ENCODE measurements at places on chromosomes 11 and 22.

DNA sequence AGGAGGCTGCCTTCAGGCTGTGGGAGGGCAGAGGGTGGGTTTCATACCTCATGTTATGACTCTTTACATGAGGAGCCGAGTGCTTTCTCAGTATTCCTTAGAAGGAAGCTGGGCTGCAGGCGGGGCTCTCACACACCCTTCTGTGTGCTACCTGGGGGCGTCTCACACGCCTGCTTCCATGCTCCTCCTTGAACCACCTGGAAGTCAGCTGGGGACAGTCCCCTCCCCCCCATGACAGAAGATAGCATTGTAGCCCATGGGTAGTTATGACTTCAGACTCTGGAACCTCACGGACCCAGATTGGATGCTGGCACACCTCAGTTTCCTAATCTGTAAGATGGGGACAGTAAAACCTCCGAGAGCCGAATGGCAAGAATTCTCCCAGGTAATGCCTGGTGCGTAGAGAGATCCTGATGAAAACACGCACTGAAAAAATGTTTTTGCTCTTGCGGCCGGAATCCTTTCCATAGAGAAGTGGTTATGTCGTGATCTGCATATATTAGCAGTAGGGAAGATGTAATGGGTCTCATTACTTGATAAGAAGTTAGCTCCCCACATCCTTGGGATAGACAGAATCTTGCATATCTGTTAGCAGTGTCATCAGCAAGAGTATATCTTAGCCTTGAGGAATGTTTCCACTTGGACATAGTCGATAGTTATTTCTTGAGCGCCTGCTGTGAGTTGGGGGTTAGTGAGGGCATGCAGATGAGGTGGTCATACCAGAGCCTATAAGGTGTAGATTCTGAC lies 4.9 kb downstream of the DAGLA start:
- no peak for DNase-seq

- DNase-seq, result no peak
Measured at GRCh38 chr11:96396637-96397036, 6.8 kb downstream of the JRKL start.

- no peak for DNase-seq
Measured at GRCh38 chr11:29024386-29024785, 916.2 kb downstream of the METTL15 start.

DNA sequence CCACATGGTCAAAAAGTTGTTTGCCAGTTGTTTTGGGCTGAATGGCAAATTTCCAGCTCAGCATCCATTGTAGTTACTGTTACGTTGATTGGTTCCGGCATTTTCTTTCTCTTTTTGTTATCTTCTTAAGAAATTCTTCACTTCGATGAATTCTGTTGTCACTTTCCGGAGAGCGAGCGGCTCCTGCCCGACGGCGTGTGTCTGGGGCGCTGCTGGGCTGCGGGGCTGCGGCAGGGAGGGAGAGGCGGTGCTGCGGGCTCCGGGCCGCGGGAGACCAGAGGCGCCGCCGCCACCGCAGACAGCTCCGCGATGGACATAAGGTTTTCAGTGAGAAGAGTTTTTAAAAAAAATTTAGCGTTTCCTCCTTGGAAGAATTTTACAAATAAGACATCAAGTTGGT lies 117.4 kb downstream of the RRM1 start:
- DNase-seq, result no peak

DNA sequence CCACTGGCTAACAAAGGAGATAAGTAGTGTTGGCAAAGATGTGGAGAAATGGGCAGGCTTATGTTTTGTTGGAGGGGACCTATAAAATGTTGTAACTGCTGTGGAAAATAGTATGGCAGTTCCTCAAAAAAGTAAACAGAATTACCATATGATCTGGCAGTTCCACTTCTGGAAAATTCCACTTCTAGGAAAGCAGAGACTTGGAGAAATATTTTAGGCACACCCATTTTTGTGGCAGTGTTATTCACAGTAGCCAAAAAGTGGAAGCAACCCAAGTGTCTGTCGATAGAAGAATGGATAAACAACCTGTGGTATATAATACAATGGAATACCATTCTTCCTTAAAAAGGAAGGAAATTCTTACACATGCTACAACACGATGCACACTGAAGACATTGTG lies 57.0 kb upstream of the ADORA2A start:
- DNase-seq, result no peak

DNA sequence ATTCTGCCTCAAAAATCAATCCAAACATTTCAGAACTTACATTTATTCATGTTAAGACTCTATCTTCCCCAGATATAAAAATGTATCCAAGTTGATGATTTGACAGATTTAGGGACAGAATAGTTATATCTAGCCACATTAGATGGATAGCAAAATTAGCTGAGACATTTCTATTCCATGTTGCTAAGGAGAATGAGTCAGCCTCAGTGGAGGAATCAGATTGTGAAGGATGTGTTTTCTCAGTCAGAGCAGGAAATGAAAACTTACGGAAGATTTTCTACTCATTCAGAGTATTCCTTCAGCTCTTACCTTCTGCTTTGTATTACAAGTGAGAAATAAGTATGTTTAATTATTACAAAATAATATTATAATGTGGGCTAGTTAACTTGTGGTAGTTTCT lies 556.3 kb upstream of the ANO3 start:
- DNase-seq, result no peak

- no peak for DNase-seq
Measured at GRCh38 chr22:19062139-19062942, 59.9 kb downstream of the DGCR2 start.

DNA sequence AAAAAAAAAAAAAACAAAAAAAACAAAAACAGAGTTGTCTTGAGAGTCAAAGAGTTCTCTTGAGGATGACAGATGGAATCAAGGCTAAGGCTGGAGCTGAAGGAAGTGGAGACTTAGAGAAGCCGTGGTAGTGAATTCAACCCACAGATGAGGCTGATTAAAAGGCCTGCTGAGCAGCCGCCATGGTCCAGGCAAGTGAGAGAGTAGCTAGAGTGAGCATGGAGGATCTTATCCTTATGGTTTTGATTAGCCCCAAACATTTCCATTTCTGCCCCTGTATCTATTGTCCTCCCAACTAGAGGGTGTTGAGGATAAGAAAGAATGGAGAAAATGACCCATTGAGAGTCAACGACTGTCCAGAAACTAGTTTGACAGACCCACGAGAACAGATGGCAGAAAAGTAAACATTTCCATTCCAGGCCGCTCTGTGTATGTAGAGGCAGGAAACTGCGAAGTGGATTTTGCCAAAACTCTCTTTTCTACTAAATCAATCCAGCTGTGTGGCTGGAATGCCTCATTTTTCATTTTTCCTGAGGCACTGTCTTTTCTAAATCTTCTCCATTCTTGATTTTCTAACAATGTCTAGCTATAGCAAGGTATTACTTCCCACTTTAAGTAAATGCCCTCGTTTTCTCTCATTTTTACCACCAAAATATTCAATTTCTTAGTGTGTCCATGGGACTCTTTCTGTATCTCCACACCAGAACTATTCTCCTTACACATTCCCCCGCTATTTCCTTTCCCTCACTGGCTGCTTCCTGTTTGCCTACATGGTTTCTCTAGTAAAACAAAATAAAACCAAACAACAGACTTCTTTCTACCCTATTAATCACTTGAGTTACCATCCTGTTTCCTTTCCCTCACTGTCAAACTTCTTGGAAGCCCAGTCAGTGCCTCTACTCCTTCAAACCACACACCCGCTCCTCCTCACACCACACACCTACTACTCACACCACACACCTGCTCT lies 5.4 kb upstream of the MMP8 start:
- no peak for DNase-seq

DNA sequence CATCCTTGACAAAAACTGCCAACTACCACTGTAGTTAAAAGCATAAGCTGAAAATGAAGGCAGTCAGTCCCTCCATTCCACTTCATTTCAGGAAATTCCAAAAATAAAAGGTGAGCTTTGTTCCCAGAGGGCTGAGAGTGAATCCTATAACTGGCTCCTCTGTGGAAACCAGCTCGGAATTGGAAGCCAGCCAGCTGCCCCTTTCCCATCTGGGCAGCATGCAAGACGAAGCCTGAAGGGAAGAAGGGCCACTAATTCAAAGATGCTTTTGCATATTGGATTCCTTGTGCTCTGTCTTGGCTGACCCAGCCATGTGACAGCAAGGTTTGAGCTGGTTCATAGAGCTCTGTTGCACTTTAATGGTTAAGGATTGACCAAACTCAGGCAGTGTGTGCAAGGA lies 83.4 kb downstream of the ALX4 start:
- no peak for DNase-seq

All from activated T-cell treated with anti-CD3 and anti-CD28 coated beads for 24 hours (primary cell).